Activated T-helper 1 cell treated with anti-CD3 and anti-CD28 coated beads, Interleukin-2, amount 50 U/mL, for 16 hours (primary cell): ENCODE measurements at places on chromosomes 3 and 15.

- no peak for DNase-seq
These were observed 595 bp downstream of the DPH6 start for GRCh38 chr15:35545316-35545823.

DNA sequence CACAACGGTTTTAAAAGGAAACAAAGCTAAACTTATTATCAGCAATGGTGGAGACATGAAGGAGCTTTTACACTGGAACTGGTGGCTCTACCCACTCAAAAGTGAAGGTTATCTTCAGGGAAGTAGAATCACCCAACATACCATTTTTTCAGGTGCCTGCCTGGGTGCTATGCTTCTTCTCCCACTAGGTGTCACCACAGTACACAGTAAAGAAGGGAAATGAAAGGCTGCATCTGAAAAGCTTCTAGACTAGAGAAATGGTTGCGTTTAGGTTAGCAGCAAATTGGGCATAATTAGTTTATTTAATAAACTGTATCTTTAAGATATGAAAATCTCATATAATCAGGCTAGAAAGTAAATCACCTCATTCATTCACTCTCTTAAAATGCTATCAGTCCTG, 47.0 kb upstream of the SELENOK start:
- DNase-seq, result no peak

- no peak for DNase-seq
These were observed 55.4 kb upstream of the SEC13 start for GRCh38 chr3:10376353-10376752.

GRCh38 chr3:44954962-44955361, 21.0 kb downstream of the ZDHHC3 start:
- no peak for DNase-seq

GRCh38 chr3:69294014-69294766, 91.7 kb downstream of the FRMD4B start:
- DNase-seq, result no peak

DNA sequence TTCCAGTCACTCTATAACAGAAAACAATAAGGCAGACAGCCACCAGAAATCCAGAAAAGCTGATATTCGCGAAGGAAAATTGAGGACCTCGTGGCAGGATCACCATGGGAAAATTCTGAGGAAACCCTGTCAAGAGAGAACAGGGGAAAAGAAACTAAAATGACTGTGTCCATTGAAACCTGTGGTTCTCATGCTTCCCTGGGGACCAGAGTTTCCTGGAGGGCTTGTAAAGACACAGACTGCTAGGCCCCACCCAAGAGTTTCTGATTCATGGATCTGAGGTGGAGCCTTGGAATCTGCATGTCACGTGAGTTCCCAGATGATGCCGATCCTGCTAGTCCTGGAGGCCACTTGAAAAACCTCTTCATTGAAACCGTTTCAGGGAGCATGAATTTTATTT, 420.5 kb downstream of the EPHB1 start:
- DNase-seq, result no peak

DNA sequence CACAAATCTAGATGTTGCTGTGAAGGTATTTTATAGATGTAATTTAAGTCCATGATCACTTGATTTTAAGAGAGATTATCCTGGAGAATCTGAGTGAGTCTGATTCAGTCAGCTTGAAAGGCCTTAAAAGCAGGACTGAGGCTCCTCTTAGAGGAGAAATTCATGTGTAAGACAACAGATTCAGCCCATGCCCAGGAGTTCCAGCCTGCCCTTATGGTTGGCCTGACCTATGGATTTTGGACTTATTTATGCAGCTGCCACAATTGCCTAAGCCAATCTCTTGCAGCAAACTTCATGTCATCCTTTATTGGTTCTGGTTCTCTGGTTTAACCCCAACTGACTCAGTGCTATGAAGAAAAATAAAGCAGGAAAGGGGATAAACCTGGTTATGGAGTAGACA, 296.5 kb upstream of the RASGRP1 start:
- no peak for DNase-seq

DNA sequence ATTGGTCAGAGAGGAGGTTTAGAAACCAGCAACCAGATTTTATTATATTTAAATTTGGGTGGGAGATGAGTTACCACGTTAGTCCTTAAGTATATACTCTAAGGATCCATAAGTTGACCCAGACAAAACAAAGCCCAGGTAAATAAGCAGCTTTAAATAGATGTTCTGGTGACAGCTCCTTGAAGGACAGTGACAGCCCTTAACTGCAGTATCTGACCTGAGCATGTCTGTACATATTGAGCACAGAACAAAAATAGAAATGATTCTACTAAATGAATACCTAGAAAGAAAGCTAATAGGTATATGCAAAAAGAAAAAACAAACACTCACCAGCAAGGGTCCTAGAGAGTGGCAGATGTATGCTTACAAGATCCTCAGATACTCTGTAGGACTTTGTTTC, 63.0 kb downstream of the UBR1 start:
- no peak for DNase-seq

DNA sequence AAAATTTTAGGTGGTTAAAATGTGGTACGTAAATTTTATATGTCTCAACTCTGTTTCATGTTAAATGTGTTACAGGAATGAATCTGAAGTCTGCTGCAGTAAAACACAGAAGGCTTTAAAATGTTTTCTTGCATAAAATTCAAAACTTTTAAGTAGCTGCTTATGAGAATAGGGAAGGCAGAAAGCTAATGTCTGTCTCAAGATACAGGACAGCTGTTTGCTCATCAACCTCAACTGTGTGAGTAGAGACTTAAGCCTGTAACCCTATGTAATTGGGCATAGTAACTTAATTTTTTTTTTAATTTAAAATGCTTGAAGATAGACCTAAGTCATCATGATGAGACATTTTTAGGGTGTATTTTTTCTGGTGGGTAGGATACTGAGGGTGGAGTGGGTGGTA, 38.9 kb downstream of the ZFAND6 start:
- no peak for DNase-seq

DNA sequence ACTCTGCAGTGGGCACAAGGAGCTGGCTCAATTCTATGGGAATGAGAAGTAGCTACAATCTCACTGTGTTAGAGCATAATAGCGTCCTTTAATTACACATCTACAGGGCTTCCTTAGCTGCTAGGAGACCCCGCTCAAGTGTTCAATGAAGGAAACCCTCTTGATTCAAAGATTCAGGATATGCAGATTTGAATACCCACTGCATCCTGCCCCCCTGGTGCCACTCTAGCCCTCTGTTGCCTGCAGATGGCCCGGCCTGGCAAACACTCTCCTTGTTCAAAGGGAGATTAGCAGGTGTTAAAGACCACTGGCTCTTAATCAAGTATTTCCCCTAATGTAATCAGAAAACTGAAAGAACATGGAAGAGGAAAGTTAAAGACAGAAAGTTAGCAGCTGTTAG, 356.6 kb downstream of the VGLL3 start:
- no peak for DNase-seq

DNA sequence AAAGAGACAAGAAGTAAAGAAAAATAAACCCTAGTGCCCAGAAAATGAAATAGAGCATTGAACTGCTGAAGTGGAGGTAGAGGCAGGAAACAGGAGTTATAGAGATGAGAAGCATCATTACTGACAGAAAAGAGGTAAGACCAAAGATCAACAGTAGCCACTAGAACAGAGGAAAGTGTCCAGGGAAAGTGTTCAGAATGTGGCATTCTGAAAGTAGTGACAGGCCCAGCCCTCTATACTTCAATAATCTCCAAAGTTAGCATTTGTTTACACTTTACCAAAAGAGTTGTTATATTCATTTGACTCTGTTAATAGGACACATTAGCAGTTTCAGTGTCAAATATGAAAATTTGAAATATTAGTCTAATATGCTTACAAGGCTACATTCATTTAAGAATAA, 727.1 kb upstream of the NECTIN3 start:
- DNase-seq, result no peak

DNA sequence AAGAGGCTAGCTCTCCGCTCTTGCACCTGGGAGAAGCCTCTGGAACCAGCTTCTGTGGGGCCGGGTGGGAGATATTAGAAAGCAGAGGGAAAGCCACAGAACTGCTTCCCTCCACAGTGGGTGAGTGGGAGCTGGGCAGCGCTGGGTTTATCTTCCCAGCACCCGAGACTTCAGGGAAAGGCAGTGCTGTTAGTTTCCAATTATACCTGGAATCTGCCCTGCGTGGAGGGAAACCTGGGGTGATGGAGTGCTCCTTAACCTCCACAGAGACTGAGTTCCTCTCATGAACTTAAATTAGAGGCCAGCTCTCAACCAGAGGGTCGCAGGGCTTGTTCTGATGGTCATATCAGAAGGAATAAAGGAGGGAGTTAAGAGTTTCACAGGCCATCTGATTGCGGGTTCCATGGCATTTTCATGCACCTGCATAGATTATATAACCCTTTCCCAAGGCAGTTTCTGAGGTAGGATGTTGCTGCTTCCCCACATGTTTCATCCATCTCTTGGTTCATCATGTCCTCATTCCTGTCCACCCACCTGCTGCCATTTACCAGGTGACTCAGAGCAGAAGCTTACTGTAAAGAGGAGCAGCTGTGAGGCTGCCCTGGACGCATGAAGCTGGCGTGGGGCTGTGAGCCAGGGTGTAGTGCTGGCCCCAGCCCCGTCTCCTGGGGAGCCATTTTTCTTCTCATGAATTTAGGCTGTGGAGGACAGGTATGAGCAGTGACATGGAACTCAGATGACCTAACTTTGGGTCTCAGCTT, 42.5 kb downstream of the CA12 start:
- DNase-seq, result no peak

DNA sequence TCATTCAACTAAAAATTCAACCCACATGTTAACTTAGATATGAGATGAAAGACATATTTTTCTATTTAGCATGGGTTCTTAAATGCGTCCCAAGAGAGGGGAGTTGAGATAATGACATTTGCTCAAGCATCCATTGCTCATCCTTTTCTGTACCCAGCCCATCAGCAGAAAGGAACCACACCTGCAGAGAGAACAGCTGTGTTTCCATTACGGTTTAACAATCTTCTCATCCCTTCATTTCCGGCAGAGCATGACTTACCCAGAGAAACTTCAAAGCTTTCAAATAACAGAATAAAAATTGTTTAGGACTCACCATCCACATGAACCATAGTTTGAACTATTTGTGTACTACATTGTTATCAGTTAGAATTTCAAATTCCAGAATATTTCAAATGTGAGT, 113.1 kb downstream of the TGFBR2 start:
- DNase-seq, result no peak

- DNase-seq, result no peak
These were observed 3.5 kb downstream of the MECOM start for GRCh38 chr3:169659820-169660674.

DNA sequence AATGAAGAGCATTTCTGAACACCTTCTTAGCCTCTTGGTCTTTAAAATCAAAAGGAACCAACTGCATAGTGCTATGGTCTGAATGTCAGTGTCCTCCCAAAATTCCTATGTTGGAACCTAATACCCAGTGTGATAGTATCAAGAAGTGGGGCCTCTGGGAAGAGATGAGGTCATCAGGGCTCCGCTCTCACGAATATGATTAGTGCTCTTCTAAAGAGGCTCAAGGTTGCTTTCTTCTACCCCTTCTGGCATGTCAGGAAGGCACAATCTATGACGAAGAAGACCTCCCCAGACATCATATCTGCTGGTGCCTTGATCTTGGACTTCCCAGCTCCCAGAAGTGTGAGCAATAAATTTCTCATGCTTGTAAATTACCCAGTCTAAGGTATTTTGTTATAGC, 209.5 kb downstream of the MAGI1 start:
- no peak for DNase-seq

GRCh38 chr3:65714134-65714533, 324.6 kb downstream of the MAGI1 start:
- DNase-seq, result no peak

DNA sequence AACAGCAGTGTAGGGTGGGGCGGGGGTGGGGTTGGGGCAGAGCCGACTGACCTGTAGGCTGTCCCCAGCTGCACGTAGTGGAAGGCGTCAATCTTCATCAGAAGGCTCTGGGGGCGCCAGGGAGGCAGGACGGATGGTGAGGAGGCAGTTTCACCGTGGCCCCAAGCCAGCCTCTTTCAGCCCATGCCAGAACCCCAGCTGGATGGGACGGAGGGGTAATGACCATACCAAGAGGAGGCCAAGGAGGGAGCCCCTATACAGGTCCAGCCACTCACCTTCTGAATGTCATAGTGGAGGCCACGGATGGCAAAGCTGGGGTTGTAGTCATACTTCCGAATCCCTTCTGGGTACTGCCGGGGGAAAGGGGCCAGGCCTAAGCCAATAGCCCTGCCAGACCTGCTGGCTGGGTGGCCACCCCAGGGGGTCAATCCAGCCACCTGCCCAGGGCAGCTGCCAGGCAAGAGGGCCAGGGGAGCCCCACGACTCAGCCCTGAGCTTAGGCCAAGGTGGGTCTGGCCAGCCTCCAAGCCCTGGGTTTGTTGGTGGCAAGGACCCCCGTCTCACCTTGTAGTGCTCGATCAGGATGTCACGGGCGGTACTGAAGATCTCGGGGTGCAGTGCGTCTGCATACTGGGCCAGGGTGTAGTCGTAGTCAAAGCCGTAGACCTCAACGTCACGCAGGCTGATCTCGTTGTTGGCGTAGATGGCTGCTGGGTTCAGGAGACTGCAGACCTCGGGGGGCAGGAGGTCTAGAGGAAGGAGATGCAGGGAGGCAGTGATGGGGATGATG, 4.9 kb downstream of the NT5DC2 start:
- no peak for DNase-seq

- DNase-seq, result no peak
These were observed 428.0 kb downstream of the ROBO1 start for GRCh38 chr3:79339846-79340245.

- DNase-seq, result no peak
These were observed 52.9 kb upstream of the TSPAN3 start for GRCh38 chr15:77123854-77124253.

DNA sequence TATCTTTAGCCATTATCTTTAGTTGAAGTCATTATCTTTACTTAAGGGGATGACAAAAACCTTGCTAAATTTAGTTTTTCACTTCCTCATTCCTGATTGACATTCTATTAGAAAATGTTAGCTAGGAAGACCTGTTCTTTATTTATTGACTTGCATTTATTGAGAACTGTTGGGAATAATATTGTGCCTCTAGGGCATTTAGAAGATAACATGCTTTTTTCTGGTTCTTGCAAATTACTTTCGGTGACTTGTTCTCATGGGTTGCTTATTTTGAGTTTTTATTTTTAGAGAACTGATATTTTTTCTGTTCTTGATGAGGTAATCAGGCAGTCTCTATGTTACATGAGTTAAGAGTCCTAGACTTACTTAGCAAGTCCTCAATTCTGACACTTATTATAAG, 48.3 kb upstream of the CTDSPL start:
- DNase-seq, result no peak

DNA sequence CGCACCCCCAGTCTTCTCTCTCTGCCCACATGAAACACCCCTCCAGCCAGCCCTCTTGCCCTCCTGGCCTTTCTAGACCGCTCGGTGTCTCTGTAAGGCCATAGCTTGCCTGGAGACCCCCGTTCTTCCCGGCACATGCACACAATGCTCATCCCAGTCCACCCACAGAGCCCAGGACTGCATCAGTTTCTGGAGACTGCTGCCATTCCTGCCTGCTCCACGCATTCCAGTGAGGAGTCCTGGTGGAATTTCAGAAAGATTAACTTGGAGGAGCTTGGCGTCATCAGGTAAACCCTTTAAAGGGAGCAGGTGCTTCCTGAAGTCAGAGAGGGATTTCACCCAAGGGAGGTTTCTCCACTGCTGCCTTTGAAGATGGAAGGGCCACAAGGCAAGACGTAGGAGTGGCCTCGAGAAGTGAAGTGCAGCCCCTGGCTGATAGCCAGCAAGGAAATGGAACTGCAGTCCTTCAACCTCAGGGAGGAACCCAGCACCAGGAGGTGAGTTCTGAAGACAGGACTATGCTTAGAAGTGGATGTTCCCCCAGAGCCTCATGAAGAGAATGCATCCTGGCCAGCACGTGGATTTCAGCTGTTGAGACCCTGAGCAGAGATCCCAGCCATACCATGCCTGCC, 19.2 kb downstream of the SLC41A3 start:
- DNase-seq, result no peak

GRCh38 chr3:111803123-111803593, 55.9 kb upstream of the PHLDB2 start:
- no peak for DNase-seq
